ENCODE measurements at places on chromosomes 3 and 15. TPM values are rescaled to one million over a fixed set of nuclear protein-coding genes. Genes with fewer than 3 reads are reported as not detected.

CCR8 gene
- 1.1 TPM for total RNA-seq

FILIP1L gene
- 72.0 TPM for total RNA-seq

ARPC4 gene
- 77.6 TPM for total RNA-seq

LRRC3B gene
- total RNA-seq, result 6.3 TPM

DNA sequence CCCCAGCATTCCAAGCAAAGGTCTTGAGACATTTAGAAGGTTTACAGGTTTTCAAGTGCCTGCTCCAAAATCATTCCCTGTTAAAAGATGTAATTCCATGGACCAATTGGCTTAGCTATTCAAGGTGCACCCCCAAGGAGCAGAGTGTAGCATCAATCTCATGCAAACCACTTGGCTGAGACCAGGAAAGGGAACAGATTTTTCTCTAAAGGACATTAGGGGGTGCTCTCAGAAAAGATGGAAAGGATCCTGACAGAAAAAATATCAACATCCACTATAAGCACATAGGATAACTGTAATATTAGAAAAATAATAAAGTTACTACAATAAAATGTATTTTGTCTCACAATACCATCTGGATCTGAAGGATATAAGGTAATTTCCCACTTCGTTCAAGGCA is 328.0 kb upstream of the CDIN1 start:
- DNase-seq, result no peak

DNA sequence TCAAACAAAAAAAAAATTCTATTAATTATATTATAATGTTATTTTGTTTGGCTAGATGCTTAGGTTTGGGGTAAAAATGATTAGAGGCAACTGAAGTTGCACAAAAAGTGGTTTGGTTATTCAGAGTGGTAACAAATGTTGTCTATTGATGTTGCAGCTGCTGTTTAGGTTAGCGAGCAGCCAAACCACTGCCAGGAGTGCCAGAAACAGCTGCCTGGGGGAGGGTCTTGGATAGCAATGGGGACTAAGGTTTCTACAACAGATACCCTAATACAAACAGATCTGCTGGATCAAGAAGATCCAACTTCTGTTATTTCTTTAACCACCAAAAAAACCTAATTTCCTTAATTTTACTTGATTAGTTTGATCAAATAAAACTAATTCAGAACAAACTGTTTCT is 26.6 kb downstream of the BTLA start:
- DNase-seq, result peak; percentile 64

- DNase-seq, result peak; percentile 48
Measured at GRCh38 chr15:58454950-58455401, 23.2 kb downstream of the LIPC start.

DNA sequence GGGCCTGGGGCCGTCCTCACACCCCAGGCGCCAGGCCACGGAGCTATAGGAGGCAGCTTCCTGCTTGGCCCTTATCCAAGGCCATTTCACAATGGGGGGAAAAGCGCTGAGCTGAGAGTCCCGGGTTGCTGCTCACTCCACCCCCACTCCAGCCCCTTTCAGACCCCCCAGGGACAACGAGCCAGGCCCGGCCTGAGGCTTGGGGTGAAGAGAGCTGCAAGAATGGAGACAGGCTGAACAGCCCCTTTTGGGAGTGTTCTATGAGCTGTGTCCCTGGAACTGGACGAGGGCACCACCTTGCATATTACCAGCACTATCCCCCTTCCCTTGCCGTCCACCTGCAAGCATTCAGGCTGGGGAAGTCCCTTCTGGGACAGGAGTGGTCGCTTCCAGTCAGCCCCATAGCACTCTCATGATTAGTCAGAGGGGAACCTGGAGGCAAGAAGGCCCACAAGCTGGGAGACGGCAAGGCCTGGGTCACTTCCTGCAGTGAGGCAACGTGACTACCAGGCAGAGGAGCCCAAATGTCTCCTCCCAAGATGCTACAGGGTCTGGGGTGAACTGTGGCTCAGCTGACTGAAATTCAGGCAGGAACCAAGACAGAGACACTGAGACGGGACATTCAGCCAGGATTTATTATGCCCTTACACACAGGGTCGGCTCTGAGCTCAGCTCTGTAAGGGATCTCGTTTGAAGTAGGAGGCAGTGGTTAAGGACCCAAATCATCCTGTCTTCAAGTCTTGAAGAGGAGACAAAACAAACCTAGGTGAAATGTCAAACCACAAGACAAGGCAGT is 8.6 kb upstream of the SRP14 start:
- no peak for DNase-seq

DNA sequence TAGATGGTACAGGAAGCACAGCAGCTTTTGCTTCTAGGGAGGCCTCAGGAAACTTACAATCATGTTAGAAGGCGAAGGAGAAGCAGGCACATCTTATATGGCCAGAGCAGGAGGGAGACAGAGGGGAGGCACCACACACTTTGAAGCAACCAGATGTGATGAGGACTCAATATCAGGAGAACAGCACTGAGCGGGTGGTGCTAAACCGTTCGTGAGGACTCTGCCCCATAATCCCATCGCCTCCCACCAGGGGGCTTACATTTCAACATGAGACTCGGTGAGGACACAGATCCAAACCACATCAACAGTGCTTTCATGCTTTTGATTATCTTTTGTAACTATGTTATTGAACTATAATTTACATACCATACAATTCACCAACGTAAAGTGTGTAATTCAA is 7.6 kb upstream of the TMEM44 start:
- DNase-seq, result no peak

DNA sequence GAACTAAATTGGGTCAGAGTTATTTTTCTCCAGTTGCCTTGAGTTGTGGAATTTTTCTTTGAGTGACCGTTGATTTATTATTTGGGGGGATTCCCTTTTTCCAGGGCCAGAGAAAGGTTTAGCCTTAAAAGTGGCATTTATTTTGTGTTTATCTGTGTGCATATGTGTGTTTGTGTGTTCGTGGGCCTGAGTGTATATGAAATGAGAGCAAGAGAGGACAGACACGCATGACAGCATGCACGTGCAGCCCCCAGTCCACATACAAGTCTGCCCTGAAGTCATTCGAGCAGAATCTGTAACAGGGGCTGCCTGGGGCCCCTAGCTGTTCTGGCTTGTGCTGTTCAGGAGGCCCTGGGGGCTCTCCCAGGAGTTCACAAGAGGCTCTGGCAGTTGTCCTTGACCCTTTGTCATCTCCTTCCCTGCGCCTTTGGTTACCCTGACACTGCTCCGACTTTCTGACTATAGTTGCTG is 18.3 kb upstream of the TRAK1 start:
- DNase-seq, result no peak

- DNase-seq, result no peak
Measured at GRCh38 chr3:187902041-187902471, 156.8 kb upstream of the BCL6 start.

DNA sequence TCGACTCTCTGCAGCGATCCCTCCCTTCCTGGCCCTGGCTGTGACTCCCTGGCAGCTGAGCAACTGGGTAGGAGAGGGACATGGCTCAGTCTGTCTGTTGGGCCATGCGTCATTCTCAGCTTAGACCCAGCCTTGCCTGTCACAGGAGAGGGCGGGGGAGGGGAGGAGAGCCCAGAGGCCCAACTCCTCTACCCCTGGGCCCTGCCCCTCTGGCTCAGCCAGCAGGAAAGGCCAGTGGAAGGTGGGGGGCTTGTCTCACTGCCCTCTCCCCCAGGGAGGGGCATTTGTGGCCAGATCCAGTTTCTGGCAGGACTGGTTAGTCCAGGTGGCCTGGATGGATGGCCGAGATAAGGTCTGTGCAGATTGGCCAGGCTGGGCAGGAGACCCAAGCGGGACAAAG is 31.6 kb downstream of the DNAJB8 start:
- DNase-seq, result no peak

DNA sequence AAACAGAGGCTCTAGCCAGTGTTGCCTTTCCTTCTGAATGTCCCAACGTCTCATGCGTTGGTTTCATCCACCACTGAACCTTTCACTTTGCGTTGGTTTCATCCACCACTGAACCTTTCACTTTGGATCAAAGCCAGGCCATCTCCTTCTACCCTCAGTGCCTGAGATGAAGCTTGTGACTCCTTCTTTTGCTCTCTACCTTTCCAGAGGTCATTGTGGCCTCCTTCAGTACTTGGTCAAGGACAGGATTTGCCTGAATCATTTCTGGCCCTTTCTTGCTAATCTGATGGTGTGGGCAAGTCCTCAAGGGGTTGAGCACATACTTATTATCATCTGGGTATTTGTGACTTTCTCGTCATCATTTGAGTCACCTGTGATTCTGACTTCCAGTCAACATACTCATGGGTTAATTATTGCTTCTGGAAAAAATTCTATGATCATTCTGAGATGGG is 50.0 kb downstream of the SELENOT start:
- no peak for DNase-seq

DNA sequence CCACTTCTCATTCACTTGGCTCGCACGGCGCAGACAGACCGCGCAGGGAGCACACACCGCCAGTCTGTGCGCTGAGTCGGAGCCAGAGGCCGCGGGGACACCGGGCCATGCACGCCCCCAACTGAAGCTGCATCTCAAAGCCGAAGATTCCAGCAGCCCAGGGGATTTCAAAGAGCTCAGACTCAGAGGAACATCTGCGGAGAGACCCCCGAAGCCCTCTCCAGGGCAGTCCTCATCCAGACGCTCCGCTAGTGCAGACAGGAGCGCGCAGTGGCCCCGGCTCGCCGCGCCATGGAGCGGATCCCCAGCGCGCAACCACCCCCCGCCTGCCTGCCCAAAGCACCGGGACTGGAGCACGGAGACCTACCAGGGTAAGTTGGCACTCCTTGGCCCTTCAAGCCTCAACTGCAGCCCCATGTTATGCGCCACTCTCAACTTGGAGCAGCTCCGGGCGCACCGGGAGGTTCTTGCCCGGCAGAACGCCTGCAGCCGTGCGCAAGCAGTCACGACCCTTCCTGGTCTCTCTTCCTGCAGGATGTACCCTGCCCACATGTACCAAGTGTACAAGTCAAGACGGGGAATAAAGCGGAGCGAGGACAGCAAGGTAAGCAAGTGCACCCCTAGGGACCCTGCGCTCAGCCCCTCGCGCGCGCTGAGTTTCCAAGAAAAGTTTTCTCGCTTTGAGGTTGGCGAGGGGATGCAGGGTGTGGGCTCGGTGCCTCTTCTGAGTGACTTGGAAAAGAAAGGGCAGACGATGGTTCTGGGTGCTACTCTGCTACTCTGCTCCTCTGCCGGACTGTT is at the start of gene BHLHE40:
Gene BHLHE40 (plus strand): TSS at position 10 of the 801 bp plus-strand sequence. CDS start 282 bp downstream, at position 292.
- peak; percentile 58 for DNase-seq

- DNase-seq, result no peak
Measured at GRCh38 chr3:139289860-139290524, 53.8 kb upstream of the MRPS22 start.

All from tongue (tissue), 3 donors.